ENCODE measurements at places on chromosomes 6 and 20.

DNA sequence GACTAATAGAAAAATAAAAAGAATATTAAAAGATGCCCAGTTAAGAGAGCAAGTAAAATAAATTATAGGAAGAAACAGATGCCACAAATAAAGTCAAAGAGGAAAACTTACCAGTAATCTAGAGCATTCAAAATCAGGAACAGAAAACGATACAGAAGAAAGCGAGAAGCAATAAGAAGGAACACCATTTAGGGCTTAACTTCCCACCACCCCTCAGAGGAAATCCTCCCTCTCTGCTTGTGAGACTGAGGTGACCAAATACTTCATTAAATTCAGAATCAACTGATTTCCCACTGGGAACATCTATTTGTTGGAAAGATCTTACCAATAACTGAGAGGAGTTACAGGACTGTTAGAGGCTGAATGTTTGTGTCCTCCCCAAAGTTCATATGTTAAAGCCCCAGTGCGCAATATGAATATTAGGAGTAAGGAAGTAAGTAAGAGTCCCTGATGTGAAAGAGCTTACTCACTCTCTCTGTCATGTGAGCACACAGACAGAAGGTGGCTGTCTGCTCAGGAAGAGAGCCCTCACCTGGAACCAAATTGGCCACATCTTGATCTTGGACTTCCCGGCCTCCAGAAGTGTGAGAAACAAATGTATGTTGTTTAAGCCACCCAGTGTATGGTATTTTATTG lies 19.5 kb downstream of the KATNA1 start:
- no peak for DNase-seq

DNA sequence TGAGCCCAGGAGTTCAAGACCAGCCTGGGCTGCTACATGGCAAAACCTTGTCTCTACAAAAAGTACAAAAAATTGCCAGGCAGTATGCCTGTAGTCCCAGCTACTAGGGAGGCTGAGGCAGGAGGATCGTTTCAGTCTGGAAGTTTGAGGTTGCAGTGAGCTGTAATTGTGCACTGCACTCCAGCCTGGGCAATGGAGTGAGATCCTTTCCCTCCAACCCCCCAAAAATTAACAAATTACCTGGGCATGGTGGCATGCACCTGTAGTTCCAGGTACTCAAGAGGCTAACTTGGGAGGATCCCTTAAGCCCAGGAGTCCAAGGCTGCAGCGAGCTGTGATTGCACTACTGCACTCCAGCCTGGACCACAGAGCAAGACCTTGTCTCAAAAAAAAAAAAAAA lies 29.4 kb upstream of the GMPR start:
- no peak for DNase-seq

DNA sequence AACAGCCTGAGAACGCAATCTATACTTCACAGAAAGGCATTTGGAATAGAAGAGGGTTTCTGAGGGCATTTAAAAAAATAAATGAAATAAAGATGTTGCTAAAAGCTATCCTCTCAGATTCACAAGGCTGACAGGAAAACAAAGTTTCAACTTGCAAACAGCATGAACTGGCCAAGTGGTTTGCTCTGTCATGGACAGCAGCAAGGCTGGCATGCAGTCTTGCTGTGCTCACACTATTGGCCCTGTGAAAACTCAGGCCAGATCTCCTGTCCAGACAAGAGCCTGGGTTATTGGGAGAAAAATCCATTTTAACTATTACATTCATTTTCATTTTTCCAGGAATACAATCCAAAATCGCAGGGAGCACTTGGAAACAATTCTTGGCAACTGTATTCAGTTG lies 506.2 kb upstream of the SLC35B3 start:
- DNase-seq: no peak

- no peak for DNase-seq
These were observed 5.3 kb downstream of the TP53TG5 start for GRCh38 chr20:45372646-45373352.

All from NCI-H1436 (cell line).